ENCODE measurements at places on chromosomes 13 and 19.

DNA sequence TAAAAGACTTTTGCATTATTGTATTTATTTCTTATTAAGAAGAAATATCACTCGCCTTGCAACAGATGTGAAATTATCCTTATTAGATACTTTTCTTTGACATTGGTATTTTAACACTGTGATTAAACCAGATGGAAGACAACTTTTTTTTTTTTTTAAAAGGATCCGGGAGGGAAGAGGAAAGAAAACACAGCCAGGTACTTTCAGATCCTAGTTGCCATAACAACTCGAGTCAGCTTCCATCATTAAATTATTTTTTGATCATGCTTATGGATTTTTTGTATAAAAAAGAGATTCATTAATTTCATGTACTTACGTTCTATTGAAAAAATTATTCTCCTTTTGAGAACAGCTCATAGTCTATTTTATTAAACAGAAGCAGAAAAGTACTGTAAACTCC is 515.7 kb downstream of the TBC1D4 start:
- no peak for DNase-seq

DNA sequence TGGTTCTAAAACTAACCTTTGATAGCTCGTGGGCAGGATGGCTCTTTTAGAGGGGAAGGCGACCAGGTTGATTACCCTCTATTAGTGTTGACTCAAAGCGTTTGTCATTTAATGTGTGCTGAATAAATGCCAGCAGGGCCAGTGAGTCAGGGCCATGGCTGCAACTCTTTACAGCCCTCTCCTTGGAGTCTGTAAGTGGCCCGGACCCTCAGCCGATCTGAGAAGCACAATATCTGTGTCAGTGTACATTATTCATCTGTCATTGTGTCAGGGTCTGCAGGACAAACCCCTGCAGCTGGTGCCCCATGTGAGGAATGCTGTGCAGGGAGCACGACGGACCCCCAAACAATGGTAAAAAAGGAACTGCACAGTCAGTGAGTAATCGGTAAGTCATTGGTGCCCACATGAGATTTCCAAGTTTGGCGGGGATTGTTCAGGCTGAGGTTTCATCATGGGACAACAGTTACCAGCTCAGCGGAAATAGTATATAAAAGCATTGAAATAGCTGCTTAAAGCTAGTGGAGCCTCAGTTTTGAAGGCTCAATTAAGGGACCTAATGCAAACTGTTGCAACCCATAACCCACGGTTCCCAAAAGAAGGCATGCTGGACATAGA is 139.1 kb downstream of the ZNF675 start:
- DNase-seq, result peak; percentile 14

GRCh38 chr19:15263361-15263985 is 31.2 kb upstream of the EPHX3 start:
- DNase-seq, result no peak

GRCh38 chr19:31970027-31970461 is 375.4 kb upstream of the ZNF507 start:
- no peak for DNase-seq

- DNase-seq, result no peak
Observed at GRCh38 chr13:80684217-80684991, 343.5 kb upstream of the SPRY2 start.

- DNase-seq, result no peak
Observed at GRCh38 chr13:36549755-36550154, 117.5 kb downstream of the CCNA1 start.

- no peak for DNase-seq
Observed at GRCh38 chr19:39555883-39556282, 15.9 kb upstream of the EID2 start.

DNA sequence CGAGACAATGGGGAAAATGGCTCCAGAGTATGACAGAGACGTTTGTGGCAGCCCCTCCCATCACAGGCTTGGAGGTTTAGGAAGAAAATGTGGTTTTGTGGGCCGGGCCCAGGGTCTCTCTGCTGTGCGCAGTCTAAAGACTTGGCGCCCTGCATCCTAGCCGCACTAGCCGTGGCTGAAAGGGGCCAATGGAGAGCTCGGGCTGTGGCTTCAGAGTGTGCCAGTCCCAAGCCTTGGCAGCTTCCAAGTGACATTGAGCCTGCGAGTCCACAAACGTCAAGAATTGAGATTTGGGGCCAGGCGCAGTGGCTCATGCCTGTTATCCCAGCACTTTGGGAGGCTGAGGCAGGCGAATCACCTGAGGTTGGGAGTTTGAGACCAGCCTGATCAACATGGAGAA is 513.1 kb downstream of the PCDH17 start:
- no peak for DNase-seq

GRCh38 chr13:49914947-49915346 is 21.2 kb downstream of the SPRYD7 start:
- no peak for DNase-seq

GRCh38 chr19:39434123-39435076 is 1.3 kb downstream of the RPS16 start:
- DNase-seq, result no peak

DNA sequence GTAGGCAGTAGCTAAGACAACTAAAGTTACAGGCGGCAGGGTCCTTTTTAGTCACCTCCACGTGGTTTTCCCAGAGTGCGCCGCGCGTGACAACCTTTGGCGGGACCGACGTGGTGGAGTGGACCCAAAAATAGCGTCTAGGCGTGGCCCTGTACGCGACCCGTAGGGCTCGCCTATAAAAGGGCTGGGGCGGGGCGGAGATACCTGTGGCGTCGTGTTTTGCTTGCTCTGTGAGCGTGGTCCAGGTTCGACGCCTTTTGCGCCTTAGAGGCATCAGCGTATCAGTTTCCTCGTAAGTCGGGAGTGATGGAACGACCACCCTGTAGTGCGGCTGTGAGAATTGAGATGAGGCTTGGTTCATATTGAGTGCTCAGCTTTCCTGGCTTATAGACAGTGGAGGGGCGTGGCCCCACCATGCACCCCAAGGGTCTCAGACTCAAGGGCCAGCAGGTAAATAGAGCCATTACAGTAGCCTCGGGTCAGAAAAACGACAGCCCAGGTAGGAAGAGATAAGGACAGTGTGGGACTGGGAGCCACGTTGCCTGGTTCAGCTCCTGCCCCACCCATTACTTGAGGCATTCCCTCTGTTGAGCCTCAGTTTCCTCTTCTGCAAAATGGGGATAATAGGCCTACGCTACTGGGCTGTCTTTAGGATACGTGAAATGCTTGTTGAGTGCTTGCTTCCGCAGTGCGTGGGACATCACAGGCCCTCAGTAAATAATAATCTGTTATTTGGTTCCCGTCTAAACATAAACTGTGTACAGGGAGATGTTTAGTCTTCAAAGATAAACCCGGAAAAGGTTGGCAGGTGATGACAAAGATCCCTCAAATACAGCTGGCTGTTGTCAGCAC is 693 bp upstream of the TMED1 start:
- DNase-seq, result no peak

DNA sequence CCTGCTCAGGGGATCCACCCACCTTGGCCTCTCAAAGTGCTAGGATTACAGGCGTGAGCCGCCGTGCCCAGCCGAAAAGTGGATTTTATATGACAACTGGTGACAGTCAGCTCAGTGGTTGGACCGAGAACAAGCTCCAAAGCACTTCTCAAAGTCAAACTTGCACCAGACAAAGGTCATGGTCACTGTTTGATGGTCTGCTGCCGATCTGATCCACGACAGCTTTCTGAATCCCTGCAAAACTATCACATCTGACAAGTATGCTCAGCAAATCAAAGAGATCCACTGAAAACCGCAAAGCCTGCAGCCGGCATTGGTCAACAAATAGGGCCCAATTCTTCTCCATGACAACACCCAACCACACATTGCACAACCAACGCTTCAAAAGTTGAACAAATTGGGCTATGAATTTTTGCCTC is 21.6 kb upstream of the NAA16 start:
- no peak for DNase-seq

DNA sequence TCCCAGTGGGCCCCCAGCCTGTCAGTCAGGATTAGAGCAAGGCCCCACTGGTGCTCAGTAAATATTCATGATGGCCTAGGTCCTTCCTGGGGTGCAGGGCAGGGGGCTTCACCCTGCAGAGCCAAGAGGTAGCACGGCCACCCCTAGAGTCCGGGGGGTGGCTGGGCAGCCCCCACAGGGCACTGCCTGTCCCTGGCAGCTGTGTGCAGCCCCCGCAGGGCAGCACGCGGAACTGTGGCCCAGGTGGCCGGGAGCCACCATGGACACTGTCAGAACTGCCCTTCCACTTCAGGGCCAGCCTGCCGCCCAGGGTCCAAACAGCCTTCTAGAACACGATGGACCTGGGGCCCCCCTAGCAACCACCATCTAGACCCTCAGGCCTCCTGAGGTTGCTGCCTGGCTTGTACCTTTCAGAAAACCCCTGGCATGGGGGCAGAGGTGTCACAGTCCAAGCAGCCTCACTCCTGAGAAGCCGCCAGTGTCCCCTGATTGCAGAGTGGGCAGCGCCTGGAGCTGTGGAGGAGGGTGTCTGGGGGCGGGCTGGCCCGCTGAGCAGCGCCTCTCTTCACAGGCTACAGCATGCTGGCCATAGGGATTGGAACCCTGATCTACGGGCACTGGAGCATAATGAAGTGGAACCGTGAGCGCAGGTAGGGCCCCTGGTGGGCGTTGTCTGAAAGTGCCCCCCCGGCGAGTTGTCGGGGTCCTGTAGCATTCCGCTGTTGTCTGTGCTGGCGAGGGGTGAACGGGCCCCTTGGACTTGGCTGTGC is 2.9 kb upstream of the YJEFN3 start:
- DNase-seq, result no peak

DNA sequence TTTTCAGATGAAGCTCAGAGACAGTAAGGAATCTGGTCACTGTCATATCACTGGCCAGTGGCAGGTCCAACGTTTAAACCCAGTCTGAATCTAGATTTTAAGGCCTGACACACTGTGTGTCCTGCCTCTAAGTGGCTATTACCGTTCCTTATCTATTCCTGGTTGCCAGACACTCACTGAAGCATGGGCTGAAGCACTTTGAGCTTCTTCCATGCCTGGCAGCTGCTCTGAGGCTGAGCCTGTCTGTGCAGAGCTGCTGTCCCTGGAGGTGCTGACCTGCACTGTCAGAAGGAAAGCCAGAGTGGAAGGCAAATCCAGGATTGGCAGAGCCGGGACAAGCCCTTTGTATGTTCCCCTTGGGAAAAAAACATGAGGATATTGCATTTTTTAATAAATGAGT is 109.2 kb upstream of the SLC7A1 start:
- DNase-seq, result no peak

GRCh38 chr19:13154911-13155471 is 4.8 kb downstream of the IER2 start:
- peak; percentile 35 for DNase-seq

DNA sequence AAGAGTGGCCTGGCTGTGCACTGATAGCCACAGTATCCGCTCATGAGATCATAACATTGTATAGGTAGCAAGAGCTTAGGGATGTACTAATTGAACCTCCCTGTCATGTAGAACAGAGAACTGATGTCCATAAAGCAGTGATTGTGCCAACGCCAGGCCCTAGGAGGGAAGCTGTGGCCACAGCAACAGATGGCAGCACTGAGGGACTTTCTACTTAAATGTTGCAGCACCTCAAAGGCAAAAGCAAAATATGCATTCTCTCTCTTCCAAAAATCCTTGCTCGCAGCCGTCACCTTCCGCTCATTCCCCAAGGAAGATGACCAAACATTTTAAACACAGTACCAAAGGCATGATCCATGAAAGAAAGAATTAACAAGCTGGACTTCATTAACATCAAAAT is 32.3 kb downstream of the COL4A1 start:
- no peak for DNase-seq

DNA sequence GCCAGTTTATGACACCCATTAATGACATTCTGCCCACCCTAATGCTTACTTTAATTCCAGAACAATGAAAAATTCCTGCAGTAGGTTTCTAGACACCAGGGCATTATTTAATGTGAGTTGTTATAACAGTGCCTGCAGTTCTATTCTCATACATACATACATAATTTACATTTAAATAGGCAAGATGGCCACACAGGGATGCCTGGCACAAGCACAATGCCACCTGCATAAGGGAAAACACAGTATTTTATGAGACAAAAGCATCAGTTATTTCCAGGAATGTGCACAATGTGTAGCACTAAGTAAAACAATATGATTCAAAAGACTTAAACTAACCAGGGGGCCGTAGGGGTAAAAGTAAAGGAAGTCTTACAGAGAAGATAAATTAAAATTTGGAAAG is 243.9 kb upstream of the SPRY2 start:
- DNase-seq, result no peak

GRCh38 chr13:31880851-31881494 is 141.6 kb downstream of the RXFP2 start:
- no peak for DNase-seq

- no peak for DNase-seq
Observed at GRCh38 chr13:91189506-91189905, 158.0 kb upstream of the MIR17HG start.

DNA sequence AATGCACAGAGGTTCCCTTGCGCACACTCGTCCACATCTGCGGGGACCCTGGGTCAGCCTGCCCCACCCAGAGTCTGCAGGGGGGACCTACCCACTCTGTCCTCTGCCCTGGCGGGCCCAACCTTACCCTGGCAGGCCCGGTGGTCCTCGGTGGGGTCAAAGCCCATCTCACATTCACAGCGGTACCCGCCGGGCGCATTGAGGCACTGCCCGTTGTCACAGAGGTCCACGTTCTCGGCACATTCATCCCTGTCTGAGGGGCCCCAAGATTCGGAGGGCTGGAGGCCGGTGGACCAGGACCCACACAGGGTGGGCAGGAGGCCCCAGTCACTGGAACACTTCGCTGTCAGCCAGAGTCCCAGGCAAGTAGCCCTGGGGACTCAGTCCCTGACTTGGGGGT is 38.5 kb downstream of the FBN3 start:
- no peak for DNase-seq

DNA sequence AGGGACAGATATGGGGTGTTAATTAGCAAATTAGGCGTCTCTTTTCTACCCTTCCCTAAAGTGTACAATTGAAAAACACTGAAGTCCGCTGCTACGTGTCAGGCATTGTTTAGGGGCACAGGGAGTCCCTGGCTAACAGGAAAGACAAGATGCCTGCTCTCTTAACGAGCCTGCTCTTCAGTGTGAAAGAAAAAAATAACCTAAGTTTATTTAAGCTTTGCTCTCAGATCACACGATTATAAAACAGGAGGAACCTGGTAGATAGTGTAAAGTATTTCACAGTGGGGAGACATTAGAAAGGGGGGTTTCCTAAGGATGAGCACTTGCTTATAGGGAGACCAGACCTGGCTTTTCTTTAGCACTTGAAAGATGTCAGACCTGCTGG is 38.7 kb downstream of the IGFL2 start:
- no peak for DNase-seq
